HT-29 (cell line): ENCODE measurements at places on chromosomes 12 and 14. TPM values are rescaled to one million over a fixed set of nuclear protein-coding genes. Genes with fewer than 3 reads are reported as not detected.

- peak; percentile 5 for DNase-seq
These were observed 126.4 kb downstream of the ATP23 start for GRCh38 chr12:58067610-58068387.

DNA sequence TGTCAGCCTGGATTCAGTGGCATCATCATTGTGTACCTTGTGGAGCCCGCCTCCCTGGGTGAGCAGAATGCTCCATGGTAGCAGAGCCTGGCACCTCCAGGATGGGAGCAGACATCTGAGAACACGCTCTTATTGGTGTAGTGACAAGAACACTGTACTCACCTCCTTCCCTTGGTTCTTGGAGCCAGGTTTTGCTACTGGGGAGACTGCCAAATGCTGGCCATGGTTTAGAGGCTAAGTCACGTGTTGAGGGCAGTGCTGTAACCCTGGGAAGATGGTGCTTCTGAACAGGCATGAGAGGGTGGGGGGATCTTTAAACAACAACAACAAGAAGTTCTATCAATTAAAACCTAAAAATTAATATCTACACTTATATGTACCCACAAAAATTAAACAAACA lies 47.6 kb upstream of the ASPG start:
- no peak for DNase-seq

DNA sequence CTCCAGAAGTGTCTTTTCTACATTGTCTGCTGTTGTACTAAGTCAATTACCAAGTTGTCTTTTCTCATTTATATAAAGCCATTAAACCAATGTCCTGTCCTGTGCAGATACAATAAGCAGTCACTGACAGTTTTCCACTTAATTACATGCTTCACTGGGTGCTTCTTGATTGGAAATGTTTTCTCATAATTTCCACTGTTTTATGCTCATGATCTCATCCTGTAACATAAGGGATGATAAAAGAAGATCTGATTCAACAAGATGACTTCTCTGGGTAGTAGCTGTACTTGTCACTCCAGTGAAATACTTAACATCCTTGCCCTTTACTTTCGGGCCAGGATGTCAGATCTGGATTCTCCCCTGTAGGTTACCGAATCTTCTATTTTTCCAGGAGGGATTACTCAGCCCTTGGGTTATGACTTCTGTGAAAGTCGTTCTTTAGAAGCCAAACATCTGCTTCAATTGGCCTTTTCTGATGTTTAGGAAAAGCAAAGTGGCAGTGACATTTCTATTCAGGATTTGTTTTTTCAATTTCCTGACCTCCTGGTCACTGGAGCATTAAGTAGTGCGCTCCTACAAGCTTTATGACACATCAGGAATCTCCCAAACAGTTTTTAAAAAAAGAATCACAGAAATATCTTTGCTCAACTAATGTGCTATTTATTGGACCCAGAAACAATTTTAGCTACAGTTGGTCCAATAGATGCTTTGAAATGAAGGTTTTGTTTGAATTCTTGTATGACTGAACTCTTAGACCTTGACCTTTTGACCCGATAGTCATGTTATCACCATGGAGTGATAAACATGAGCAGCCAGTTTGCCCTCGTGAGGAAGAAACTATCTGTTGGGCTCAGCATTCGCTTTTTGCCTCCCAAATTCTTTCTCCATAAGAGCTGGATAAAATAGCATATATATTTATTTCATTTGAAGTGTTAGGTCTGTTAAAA lies 234.5 kb upstream of the SSTR1 start:
- DNase-seq: no peak

DNA sequence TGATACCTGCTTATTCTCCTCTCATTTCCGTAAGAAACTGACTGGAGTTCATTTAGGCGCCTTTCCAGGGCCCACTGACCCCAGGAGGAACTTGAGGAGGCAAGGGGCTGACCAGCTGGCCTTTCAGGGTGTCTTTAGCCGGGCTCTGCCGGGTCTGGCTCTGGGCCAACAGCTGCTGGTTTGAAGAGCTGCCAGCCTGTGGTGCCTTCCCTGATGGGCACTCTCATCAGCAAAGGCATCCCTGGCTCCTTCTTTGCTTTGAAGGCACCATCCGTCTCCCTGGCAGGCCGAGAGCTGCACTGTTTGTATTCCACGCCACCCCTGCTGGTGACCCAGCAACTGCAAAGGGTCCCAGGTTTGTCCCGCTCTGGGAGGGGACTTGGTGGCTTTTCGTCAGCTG lies 42.0 kb downstream of the IQSEC3 start:
- peak; percentile 38 for DNase-seq

DNA sequence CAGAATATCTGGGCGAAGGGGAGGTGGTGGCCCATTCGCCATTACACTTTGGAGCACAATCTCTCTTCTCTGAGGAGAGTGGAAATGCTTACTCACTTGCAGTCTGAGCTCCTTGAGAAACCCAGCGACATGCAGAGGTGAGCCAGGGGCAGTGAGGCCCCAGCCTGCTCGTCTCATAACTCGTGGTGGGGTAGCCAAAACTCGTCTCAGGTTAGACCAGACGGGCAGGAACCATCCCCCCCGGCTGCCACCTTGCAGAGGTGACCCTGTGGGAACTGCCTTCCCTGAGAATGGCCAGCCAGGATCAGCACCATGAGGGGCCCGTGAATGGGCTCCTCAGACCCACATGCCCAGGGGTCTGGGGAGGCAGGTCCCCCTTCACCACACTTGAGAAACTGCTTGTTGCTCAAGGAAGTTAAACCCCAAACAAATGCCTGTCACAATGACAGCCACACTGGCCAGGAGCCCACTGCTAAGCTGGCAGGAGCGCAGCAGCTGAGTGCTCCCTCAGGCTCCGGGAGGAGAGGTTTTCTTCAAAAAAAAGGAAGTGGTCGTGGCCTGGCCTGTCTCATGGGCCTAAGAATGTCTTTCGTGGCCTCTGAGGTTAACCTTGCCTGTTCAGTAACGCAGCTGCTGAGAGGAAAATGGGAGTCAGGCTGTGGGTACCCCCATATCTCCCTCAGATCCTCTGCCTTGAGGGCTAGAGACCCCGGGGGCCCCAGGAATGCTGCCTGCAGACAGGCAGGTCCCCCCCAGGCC lies 9.2 kb upstream of the ALDH2 start:
- DNase-seq: no peak

DNA sequence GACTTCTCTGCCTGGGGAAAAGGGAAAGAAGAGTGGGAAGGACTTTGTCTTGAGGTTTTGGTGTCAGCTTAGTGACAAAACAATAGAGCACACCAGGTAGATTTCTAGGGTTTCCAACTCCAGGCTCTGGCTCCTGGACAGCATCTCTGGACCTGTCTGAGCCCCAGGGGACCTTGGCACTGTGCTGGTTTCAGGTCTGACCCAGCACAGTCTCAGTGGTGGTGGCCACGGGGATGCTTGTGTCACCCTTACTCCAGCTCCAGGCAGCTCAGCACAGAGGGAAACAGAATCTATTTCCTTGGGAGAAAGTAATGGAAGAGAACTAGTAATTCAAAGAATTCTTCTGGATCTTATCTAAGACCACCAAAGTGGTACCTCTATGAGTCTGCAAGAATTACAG lies 11.1 kb upstream of the CKAP4 start:
- no peak for DNase-seq

GRCh38 chr12:32010631-32011336 lies 51.6 kb downstream of the RESF1 start:
- no peak for DNase-seq

- peak; percentile 35 for DNase-seq
These were observed 371 bp upstream of the REM2 start for GRCh38 chr14:22882529-22883172.

Gene CLEC6A
- total RNA-seq: not detected in 2 replicates

Gene DPY19L2
- total RNA-seq: not detected in 2 replicates

Gene ART4
- not detected in 2 replicates for total RNA-seq

Gene TBC1D30
- 44.7 and 46.2 TPM in 2 replicates for total RNA-seq

Gene KRT79
- total RNA-seq: not detected in 2 replicates
